ENCODE measurements at places on chromosomes 13 and 19. TPM values are rescaled to one million over a fixed set of nuclear protein-coding genes. Genes with fewer than 3 reads are reported as not detected.

DNA sequence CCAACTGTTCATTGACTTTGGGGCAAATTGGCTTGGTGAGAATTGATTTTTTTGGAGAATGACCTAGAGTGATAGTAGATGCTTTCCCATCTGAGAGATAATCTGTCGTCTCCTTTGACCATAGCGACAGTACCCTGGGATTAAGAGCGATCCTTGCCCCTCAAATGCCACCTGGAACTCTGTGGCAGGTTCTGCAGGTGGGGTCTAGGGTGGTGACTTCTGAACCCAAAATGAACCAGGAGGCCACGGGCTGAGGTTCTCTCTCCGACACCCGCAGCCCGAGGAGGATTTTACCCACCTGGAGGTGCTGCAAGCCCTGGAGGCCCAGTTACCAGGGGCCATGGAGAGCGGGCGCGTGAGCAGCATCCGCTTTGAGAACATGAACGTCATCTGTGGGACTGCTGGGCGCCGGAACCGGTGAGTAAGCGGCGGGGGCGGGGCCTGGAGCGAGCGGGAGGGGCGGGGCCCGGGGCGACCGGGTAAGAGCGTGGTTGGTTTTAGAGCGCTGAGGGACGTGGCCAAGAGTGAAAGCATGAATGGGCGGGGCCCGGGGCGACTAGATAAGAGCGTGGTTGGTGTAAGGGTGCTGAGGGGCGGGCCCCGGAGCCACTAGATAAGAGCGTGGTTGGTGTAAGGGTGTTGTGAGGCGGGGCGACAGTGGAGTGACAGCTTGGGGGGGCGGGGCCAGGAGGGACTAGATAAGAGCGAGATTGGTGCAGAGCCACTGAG, 8.6 kb downstream of the C19orf81 start:
- peak; percentile 83 for DNase-seq

DNA sequence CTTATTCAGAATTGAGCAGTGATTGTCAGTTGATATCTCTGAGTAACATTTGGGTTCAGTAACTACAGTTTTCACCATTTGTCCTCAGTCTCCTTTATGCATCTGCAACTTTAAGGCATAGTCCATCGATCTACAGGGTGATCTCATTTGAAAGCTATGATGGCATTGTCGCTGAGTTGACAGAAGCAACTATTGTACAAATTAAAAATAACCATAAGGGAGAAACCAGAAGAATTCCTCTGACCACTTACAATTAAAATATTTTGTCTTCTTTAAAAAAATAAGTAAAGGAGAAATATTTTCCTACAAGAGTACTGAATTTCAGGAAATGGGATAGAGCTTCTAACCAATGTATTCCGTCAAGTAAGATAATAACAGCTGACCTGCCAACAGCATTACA, 30.6 kb downstream of the RAP2A start:
- DNase-seq = no peak

- peak; percentile 55 for DNase-seq
These were observed 1.2 kb downstream of the CGB7 start for GRCh38 chr19:49056101-49056901.

GRCh38 chr13:39684531-39685137, 29.2 kb downstream of the COG6 start:
- no peak for DNase-seq

VSTM1 gene
- total RNA-seq = not detected

KANK2 gene
- total RNA-seq = 326 TPM

ZNF296 gene
- not detected for total RNA-seq

All from left ventricle myocardium inferior (tissue), 1 donor.